ENCODE measurements at places on chromosomes 16 and 17.

GRCh38 chr17:6706499-6706898 lies 6.7 kb downstream of the SLC13A5 start:
- DNase-seq: no peak

DNA sequence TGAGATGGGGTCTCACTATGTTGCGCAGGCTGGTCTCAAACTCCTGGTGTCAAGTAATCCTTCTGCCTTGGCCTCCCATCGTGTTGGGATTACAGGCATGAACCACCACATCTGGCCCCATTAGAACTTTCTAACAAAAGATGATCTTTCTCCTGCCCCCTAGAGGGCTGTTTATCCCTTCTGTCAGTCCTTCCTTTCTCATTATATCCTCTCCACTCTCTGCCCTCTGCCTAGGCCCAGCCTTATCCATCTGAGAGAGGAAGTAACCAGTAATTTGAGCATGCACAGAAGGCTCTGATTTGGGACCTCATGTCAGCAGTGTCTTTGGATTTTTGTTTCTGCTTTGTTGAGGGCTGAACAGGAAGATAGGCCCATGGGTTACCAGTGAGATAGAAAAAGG lies 4.4 kb upstream of the DHX40 start:
- peak; percentile 41 for DNase-seq

DNA sequence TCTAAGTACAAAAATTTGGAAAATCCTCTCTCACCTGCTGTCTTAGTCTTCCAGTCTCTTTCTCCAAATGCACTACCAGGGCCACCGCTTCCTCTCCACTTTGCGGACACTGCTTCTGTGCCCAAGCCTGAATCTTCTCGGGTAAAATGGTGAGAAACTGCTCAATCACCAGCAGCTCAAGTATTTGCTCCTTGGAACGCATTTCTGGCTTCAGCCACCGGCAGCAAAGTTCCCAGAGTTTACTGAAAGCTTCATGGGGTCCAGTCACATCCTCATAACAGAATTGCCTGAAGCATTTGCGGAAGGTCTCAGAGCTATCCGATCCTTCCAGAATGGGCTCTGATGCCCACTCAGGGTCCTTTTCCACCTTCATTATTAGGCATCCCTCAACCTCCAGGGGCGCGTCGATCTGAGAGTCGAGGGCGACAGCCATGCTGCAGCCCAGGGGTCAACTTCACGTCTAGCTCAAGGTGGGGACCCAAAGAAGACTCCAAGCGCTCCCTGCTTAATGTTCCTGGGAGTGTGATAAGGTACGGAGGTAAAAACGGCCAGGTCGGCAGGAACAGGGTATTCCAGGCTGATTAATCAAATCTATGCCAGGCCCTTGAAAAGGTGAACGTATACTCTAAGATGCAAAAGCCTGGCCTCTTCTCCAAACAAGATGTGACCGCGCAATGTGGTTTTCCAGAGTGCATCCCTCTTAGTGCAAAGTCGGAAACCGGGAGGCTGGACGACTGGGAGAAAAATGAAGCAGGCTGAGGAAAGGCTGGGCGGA lies 763 bp downstream of the ZKSCAN2 start:
- no peak for DNase-seq

DNA sequence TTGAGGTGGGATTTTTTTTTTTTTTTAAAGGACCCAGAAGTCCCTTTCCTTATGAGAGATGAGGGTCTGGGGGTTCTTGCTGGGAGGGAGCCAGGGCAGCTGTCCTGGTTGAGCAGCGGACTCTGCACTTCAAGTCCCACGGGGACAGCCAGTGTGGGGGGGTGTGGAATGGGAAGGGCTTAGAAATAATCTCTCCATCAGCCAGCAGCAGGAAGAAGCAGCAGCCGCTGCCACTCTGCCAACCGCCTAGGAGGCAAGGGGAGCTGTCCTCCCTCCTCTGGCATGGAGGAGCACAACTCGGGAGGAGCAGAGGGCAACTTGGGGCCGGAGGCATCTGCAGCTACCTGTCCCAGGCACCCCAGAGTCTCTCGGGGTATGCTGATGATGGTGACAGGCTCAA lies at the start of gene KCNG4:
TSS of gene KCNG4 (minus strand) at position 104 of the 400 bp plus-strand sequence. CDS start 2,527 bp downstream, outside the sequence.
- no peak for DNase-seq

- DNase-seq: no peak
Observed at GRCh38 chr17:71052971-71053370, 883.6 kb downstream of the KCNJ2 start.

DNA sequence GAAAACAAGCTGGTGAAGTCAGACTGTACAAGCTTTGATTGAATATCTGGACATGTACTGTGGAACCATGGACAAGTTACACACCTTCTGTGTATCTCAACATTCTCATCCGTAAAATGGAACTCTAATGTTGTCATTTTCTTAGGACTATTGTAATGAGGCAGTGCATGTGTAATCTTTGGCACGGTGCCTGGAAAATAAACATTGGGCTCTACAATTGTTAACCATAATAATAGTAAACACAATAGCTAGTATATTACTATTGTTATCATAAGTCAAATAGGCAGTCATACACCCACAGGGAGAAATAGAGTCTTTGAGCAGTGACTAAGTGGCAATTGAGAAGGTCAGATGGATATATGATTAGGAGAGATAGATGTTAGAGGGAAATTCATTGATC lies 39.8 kb upstream of the ANKFN1 start:
- no peak for DNase-seq

- no peak for DNase-seq
Observed at GRCh38 chr16:19831678-19832077, 53.0 kb downstream of the GPRC5B start.

- no peak for DNase-seq
Observed at GRCh38 chr16:7601100-7601499, 268.5 kb downstream of the RBFOX1 start.

DNA sequence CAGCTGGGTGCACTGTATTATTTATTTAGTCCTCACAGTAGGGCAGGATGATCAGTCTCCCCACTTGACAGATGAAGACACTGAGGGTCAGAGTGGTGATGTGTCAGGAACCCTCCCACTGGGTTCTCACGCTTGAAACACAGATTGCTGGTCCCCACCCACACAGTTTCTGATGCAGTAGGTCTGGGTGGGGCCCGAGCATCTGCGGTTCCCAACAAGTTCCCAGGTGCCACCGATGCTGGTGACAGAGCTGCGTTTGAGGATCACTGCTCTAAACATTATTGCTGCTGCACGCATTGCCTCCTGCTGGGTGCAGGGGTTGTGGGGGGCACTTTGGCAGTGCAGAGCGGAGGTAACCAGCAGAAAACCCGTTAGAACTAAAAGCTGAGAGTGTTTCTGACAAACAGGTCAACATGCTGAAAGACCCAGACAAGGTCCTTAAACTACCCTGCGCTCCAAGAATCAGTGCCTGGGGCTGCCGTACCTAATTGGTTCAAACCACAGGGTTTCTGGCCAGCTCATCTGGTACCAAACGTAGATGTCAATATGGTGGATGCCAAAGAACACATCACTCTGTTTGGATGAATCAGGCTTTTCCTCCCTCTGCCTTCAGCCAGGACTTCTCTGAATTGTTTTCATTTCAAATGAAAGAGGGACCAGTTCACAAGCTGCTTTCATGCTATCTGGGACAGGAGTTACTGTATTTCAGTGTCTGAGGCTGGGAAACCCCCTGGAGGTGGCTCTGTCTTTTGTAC lies 76.0 kb downstream of the ABCC1 start:
- peak; percentile 22 for DNase-seq

GRCh38 chr16:85940214-85940613 lies 41.3 kb downstream of the IRF8 start:
- no peak for DNase-seq

- DNase-seq: no peak
Observed at GRCh38 chr17:70655176-70655958, 486.0 kb downstream of the KCNJ2 start.

GRCh38 chr17:10610884-10611283 lies 46.2 kb downstream of the MYH3 start:
- no peak for DNase-seq

DNA sequence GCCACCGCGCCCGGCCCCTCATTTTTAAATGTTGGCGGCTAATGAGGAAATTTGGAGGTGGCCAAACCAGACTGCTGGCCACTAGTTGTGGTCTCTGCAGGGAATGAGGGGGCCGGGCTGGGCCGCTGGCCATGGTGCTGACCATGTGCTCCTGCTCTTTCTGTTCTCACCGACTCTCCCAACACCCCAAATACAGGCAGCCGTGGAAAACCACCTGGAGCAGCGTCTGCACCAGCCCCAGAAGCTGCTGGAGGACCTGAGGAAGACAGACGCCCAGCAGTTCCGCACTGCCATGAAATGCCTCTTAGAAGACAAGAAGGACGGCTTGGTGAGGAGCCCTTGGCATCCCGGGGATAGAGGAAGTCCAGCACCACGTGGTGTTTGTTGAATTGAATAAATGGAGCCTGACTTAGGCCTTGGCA lies 21.3 kb downstream of the OTOA start:
- no peak for DNase-seq

GRCh38 chr17:7058831-7059447 lies 15.0 kb upstream of the SLC16A11 start:
- DNase-seq: no peak

All from CD8-positive, alpha-beta T cell (primary cell).